Thoracic aorta (tissue), 2 donors: ENCODE measurements at places on chromosomes 2 and 18. TPM values are rescaled to one million over a fixed set of nuclear protein-coding genes. Genes with fewer than 3 reads are reported as not detected.

The SLC8A1 gene
- 13.7 TPM for total RNA-seq

The MLPH gene
- total RNA-seq = 2.0 TPM

The DCDC2C gene
- 6.6 TPM for total RNA-seq

The SLC1A4 gene
- 33.8 TPM for total RNA-seq

The STAT4 gene
- total RNA-seq = 6.6 TPM

The MZT2B gene
- 75.3 TPM for total RNA-seq

The GCG gene
- not detected for total RNA-seq

DNA sequence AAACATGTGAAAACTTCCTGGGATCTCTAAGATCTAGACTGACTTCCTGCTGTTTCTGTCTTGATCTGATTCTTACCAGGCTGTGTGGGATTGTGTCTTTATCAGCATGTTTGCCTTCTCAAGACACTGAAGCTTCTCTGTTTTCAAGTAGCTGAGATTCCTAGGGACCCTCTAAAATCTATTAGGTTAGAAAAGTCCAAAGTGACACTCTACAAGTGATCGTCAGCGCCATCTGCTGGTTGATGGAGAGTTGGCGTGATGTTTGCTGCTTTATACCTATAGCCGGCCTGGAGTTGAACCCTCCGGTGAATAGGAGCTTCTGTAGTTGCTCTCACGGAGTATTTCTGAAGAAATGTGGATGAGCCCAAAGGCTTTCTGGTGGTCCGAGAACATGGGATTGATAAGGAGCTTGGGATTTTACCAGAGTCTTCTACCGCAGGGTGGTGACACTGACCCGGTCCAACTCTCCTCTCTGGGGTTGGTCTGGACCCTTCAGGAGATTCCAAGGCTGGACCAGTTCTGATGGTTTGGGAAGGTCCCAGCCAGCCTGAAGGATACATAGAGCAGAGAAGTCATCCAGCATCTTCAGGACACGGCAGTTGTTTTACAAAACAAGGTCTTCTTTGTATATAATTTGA, 96.0 kb upstream of the TTC39C start:
- H3K36me3 ChIP-seq = no peaks in the 10 kb centered on the region
- no peaks in the 10 kb centered on the region for H3K27me3 ChIP-seq
- no peaks in the 10 kb centered on the region for H3K4me1 ChIP-seq
- H3K27ac ChIP-seq = no peak overlapping the region

- no peaks in the 10 kb centered on the region for H3K36me3 ChIP-seq
- H3K4me3 ChIP-seq = no peak overlapping the region
- no peak for DNase-seq
- peaks cover 3% of the 10 kb centered on the region for H3K4me1 ChIP-seq
- no peak overlapping the region for H3K27ac ChIP-seq
- no peaks in the 10 kb centered on the region for H3K27me3 ChIP-seq
Observed at GRCh38 chr18:24986666-24987302, 365.2 kb downstream of the ZNF521 start.

- peak; percentile 17 for DNase-seq
- peaks cover 2% of the 10 kb centered on the region for H3K36me3 ChIP-seq
- peak overlapping the region; percentile 79 for H3K4me3 ChIP-seq
- H3K4me1 ChIP-seq = peaks cover 28% of the 10 kb centered on the region
- no peaks in the 10 kb centered on the region for H3K27me3 ChIP-seq
- peak overlapping the region; percentile 91 for H3K27ac ChIP-seq
Observed at GRCh38 chr18:74597034-74597661, 522 bp upstream of the ZNF407 start.

DNA sequence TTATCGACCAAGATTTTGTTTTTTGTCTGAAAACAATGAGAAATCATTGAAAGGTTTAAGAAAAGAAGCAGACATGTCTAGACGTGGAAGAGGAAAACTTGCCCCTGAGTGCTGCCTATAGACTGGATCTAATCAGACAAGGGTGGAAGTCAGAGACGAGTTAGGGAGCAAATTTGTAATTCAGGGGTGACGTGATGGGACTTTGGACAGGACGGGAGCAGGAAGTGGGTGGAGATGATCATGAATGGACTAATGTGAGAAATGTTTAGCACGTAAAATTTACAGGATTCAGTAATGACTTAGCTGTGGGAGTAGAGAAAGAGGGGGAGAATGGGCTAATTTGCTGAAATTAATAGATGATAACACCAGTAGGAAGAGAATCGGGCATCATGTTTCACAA, 117.0 kb upstream of the EPHA4 start:
- H3K27me3 ChIP-seq = no peaks in the 10 kb centered on the region
- H3K27ac ChIP-seq = no peak overlapping the region
- no peaks in the 10 kb centered on the region for H3K36me3 ChIP-seq

GRCh38 chr18:48861181-48861708, 89.5 kb downstream of the SMAD7 start:
- H3K4me3 ChIP-seq = no peak overlapping the region
- no peak overlapping the region for H3K27ac ChIP-seq
- no peaks in the 10 kb centered on the region for H3K27me3 ChIP-seq
- no peak for DNase-seq

GRCh38 chr2:240249423-240250149, 109.1 kb upstream of the OTOS start:
- H3K4me3 ChIP-seq = no peak overlapping the region
- H3K4me1 ChIP-seq = peaks cover 22% of the 10 kb centered on the region
- H3K27me3 ChIP-seq = no peaks in the 10 kb centered on the region
- DNase-seq = no peak
- H3K36me3 ChIP-seq = no peaks in the 10 kb centered on the region

- H3K4me1 ChIP-seq = peaks cover 16% of the 10 kb centered on the region
- DNase-seq = no peak
- H3K27me3 ChIP-seq = no peaks in the 10 kb centered on the region
- H3K36me3 ChIP-seq = peaks cover 5% of the 10 kb centered on the region
Observed at GRCh38 chr2:179181002-179181401, 83.6 kb downstream of the SESTD1 start.

DNA sequence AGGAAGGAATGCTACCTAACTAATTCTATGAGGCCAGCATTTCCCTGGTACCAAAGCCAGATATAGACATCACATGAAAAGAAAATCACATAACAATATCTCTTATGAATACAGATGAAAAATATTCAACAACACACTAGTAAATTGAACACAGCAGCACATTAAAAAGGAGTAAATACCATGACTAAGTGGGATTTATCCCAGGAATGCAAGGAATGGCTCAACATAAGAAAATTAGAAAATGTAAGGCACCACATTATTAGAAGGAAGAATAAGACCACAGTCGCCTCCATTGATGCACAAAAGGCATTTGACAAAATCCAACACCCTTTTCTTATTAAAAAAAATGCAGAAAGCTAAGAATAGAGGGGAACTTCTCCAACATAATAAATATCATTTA, 133.9 kb downstream of the TTC32 start:
- no peak for DNase-seq
- H3K27ac ChIP-seq = no peak overlapping the region
- H3K27me3 ChIP-seq = no peaks in the 10 kb centered on the region
- no peaks in the 10 kb centered on the region for H3K36me3 ChIP-seq
- H3K4me3 ChIP-seq = no peak overlapping the region

DNA sequence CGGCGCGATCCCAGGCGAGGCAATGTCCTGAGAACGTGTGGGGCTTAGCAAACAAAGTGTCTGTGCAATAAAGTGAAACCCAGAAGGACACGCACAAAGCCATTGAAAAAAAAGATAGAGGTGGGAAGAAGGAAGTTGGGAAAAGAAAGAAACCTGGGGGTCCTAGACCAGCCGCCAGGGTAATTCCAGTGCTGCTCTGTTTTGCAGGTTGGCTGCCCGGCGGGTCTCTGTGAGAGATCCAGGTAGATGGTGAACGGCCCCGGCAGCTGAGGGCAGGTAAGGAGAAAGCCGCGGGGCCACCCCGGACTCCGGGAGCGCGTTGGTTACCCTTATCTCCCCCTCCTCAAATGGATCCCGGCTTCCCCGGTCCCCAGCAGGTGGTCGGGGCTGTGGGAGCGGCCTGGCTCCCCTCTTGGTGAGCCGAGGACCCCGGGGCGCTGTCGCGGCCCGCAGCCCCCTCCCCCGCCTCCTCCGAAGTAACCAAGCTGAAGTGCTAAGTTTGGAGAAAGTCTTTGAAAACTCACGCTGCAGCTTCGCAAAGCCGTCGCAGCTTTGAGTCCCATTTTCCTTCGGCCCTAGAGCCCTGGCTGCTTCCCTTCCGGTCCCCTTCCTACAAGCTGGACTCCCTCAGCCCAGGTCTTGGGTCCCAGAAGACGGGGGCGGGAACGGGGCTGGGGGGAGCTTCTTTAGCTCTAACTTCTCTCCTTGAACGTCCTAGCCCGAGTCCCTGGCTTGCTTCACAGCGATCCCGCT, 588 bp downstream of the OTX1 start:
- H3K27ac ChIP-seq = no peak overlapping the region
- H3K4me3 ChIP-seq = peak overlapping the region; percentile 75
- peaks cover 55% of the 10 kb centered on the region for H3K27me3 ChIP-seq

DNA sequence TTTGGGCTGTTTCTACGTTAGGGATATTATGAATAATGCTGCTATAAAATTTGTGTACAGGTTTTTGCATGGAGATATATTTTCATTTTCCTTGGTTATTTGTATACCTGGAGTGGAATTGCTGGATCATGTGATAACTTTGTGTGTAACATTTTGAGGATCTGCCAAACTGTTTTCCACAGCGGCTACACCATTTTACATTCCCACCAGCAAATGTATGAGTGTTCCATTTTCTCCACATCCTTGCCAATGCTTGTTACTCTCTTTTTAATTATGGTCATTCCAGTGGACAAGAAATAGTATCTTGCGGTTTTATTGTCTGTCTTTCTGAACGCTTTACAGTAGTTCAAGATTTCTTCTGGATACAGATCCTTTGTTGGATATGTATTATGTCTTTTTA, 13.6 kb downstream of the GORASP2 start:
- DNase-seq = no peak
- no peak overlapping the region for H3K4me3 ChIP-seq
- no peak overlapping the region for H3K27ac ChIP-seq

DNA sequence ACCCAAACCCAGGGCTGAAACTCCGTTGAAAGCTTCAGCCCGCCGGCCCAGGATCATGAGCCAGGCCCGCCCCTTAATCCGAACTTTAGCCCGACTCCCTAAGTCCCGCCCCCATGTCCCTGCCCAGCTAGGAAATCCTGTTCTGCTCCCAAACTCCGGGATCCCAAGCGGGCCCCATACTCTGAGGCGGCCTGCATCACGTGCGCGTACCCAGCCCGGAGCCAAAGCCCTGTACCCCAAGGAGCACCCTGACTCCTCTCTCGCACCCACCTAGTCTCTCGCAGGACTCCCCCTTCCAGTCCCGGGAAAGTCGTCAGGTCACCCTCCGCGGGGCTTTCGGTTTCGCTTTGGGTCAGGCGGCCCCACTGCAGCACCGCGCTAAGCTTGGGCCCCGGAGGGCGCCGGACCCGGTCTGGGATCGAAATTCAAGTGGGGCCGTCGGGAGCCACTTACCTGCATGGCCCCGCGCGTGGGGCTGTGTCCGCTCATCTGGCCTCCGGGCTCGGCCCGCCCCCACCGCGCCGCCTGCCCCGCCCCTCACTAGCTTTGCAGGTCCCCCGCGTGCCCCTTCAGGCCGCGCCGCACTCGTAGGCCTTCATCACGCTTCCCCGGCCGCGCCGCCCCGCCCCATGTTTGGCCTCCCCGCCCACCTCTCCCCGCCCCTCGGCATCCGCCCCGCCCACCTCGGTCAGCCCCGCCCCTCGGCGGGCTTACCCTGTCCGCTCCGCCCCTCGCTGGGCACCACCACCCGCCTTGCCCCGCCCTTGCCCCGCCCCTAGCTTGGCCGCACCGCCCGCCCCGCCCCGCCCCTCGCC, at the start of gene DNPEP:
Gene DNPEP, minus strand, starts transcription at position 607 of the 815 bp plus-strand sequence. Its CDS starts 118 bp downstream, at position 489.
- H3K4me1 ChIP-seq = peaks cover 7% of the 10 kb centered on the region
- no peaks in the 10 kb centered on the region for H3K27me3 ChIP-seq
- H3K36me3 ChIP-seq = peaks cover 25% of the 10 kb centered on the region
- DNase-seq = peak; percentile 66

DNA sequence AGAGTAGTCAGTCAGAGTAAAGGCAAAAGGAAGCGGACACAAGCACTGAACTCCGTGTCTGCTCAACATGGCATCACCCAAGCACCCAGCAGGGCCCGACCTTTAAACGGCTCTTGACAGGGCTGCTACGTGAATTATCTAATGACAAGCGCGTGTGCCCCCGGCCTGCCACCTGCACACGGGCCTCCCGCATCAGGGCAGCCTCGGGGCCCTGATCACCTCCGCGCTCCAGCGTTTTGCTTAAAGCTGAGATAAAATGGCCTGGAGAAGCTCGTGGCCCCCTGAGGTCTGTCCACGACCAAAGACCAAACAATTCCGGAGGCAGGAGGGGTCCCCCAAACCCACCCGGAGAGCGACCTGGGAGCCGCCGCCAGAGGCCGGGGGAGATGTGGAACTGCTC, 376 bp downstream of the NDUFA10 start:
- H3K4me3 ChIP-seq = peak overlapping the region; percentile 100
- H3K4me1 ChIP-seq = peaks cover 12% of the 10 kb centered on the region
- peaks cover 8% of the 10 kb centered on the region for H3K36me3 ChIP-seq
- peak overlapping the region; percentile 98 for H3K27ac ChIP-seq
- no peak for DNase-seq
- no peaks in the 10 kb centered on the region for H3K27me3 ChIP-seq

DNA sequence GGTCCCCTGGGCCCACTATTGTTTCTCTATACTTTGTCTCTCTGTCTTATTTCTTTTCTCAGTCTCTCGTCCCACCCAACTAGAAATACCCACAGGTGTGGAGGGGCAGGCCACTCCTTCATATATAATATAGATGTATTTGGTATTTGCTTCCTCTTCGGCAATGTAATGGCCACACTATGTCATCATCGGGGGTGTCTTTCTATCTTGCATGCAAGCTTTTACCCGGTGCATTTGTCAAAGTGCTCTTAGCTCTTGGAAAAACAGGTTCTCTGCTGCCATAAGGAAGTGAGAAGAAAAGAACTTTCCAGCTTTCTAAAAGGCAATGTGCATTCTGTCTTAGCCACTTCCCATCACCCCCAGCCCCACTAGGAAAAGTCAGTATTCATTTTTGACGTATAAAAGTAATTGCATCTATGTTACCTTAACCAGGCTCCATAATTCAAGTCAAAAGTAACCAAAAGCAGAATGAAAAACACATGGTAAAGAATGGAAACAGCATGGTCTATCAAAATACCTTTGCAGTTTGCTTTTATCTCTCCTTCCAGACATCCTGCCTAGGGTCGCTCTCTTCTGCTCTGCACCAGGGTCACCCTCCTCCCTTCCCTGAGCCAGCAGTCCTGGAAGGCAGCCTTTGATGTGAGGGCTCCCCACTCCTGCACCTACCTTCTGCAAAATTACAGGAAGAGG, 27.2 kb upstream of the FHL2 start:
- no peaks in the 10 kb centered on the region for H3K27me3 ChIP-seq
- no peaks in the 10 kb centered on the region for H3K4me1 ChIP-seq
- H3K36me3 ChIP-seq = no peaks in the 10 kb centered on the region
- H3K27ac ChIP-seq = no peak overlapping the region
- no peak for DNase-seq

DNA sequence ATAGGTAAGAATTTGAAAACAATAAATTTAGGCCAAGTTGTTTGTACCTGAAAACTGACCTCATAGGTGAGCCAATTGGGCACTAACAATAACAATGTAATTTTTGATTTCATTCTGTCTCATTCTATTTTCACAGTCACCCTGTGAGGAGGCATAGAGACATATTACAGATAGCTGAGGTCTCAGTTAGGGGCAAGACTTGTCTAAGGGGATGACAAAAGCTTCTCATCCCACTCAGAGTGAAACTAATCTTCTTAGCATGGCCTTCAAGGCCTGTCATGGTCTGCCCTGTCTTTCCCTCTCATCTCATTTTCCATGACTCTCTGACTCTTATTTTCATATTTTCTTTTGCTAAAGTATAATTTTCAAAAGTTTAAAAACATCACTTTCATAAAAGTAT, 562.0 kb upstream of the TNP1 start:
- H3K36me3 ChIP-seq = peaks cover 4% of the 10 kb centered on the region
- no peak overlapping the region for H3K4me3 ChIP-seq
- no peak for DNase-seq
- no peaks in the 10 kb centered on the region for H3K27me3 ChIP-seq
- peak overlapping the region; percentile 62 for H3K27ac ChIP-seq
